Effector memory CD4-positive, alpha-beta T cell (primary cell): ENCODE measurements at places on chromosomes 2 and 18.

DNA sequence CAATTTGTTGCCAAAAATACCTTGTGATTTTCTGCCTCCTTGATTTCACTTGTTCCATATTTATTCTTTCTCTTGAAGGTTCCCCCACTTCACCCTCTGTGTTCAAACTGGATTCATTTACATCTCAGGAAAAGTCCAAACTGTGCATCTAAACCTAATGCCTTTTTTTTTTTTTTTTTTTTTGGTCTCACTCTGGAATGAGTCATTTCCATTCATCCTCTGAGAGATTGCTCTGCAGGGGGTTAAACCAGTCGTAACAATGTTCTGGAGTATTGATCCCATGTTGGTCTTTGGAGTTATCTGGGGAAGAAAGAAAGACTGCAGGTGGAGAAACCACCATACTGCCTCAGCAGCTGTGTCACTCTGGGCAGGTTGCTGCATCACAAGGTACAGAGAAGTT lies 119.7 kb downstream of the TACR1 start:
- DNase-seq = no peak

- DNase-seq = no peak
Measured at GRCh38 chr18:21163647-21164547, 52.3 kb upstream of the ROCK1 start.

DNA sequence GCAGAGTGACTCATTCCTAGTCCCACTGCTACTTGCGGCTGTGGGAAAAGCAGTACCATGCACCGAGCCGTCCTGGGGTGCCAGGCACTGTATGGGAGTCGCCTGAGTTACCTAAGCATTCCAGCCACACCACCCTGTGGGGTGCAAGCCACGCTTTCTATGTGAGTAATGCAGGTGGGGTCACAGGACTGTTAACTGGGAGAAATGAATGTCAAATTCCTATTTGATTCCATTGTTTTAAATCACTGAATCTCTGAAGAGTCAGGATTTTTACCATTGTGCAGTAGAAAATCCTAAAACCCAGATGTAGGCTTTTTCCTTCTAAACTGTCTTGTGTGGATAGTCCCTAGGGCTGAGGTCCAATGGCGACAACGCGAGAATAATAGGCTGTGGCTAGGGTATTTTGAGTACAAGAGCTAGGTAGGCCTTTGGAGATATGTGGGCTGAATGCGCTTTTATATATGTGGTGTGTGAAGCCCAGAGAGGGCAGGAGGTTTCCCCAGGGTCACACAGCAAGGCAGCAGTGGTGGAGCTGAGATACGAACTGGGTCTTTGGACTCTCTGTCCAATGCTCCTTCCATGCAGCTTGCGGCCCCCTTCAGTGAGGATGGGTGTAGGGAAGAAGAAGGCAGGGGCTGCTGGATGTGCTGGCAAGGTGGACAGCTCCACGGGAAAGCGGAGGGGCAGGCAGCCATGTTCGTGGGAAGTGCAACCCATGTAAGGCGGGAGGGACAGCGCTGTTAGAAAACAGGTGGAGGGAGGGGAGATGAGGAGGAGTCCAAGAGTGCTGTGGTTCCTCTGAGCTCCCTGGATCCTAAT lies 83.2 kb downstream of the DDX1 start:
- no peak for DNase-seq

GRCh38 chr2:157497638-157498314 lies 53.9 kb upstream of the CYTIP start:
- DNase-seq = no peak

- no peak for DNase-seq
Measured at GRCh38 chr18:27143580-27144287, 41.4 kb downstream of the CHST9 start.

DNA sequence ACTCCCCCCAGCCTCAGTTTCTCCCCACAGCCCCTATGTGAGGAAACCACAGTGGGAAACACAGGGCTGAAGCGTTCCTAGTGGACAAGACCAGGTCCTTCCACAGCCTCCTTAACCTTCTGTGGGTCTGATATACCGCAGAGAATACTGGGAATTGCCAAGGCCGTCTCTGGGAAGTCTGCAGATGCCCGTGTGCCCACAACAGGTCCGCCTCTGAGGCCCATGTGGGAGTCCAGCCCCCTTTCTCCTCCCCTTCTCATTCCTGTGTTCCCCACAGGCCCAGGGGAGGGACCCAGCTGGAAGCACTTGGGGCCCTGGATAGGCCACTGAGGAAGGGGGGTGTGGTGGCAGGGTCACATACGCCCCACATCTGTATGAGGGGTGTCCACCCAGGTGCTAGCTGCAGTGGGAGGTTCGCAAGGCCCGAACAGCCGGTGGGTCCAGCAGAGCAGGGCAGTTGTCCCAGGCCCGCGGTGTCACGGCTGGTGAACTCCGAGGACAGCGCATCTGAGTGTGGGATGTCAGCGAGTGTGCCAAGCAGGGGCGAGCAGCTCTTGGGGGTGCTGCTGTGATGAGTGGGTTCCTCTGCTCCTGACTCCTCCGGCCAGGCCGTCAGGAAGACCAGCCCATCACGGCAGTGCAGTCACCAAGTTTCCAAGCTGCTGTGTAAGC lies 2.4 kb upstream of the KCNIP3 start:
- no peak for DNase-seq

GRCh38 chr18:36667811-36668210 lies 161.0 kb downstream of the TPGS2 start:
- no peak for DNase-seq

DNA sequence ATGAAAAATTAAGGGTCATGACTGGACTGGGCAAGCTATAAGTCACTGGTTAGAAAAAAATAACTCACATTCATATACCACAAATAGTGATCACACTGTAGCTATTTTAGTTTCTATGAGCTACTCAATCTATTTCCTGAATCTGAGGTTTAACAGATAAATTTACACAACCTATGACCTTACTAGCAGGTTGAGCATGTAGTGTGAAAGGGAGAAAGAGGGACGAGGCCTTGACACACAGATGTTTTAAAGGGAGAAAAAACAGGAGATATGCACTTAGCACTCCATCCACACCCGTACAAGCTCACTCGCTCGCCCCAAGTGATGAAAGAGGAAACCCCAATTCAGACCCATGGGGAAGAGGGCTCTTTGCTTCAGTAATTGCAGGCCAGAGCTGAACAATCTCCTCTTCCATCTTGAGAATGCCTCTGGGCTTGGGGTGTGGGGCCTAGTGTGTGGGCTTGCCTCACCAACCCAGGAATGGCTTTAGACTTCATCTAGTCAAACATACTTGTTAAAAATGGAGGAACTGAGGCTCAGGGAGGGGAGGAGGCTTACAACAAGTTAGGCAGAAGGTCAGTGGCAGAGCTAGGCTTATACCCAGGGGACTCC lies 10.7 kb downstream of the CYRIA start:
- no peak for DNase-seq

DNA sequence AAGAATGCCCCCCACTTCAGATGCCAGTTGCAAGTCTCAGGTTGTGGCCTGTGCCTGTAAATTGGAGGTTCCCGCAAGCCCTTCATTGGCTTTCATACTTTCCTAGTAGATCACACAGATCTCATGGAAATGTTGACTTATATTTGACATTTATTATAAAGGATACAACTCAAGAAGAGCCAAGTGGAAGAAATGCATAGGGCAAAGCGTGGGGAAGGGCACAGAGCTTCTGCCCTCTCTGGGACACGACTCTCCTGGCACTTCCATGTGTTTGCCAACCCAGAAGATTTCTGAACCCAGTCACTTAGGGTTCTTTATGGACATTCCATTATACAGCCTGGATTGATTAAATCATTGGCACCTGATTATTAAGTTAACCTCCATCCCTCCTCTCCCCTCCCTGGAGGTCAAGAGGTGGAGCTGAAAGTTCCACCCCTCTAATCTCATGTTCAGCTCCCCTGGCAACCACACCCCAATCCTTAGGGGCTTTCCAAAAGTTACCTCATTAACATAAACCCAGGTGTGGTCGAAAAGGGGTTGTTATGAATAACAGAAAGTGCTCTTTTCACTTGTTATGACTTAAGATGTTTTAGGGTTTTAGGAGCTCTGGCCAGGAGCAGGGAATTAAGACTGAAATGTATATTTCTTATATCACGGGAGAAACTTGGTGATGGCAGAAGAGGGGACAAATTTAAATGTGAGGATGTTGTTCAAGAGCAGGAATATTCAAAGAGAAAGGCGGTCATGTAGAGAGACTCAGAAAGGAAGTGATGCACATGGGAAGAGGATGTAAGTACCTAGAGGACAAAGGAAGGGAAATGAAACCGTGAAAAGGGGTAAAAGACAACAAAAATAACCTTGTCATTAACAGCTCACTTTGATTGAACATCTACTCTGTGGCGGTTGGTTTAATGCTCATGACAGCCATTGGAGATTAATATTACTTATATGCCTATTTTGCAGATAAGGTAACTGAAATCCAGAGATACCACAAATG lies 31.8 kb downstream of the SP100 start:
- DNase-seq = no peak

- no peak for DNase-seq
Measured at GRCh38 chr2:55408918-55409868, 10.5 kb downstream of the CCDC88A start.

DNA sequence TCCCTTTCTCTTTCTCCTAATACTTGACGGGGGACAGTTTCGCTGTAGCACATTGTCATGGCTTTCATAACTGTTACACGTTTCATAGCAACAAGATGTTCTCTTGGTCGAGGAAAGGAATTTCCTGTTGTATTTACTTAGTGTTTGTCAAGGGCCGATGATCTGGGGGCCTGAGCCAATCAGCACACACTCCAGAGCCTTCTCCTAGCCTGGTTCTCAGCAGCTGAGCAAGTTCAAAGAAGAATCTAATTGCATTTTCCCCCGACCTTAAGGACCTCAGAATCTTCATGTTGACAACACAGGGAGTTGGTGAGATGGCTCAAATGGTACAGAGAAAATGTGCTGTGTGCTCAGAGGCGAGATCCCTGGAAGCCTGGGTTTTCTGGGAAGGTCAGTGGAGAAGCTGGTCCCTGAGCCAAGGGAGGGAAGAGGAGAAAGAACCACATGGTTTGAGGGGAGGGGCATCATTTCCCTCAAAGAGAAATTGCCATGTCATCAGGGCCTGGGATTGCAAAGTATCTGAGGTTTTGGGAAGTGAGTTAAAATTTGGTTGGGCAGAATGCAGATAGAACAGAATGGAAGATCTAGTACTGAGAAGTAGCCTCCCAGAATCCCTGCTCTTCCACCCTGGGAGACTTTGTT lies 76.9 kb upstream of the AGAP1 start:
- DNase-seq = no peak

GRCh38 chr2:226893216-226893615 lies 57.4 kb downstream of the RHBDD1 start:
- no peak for DNase-seq

DNA sequence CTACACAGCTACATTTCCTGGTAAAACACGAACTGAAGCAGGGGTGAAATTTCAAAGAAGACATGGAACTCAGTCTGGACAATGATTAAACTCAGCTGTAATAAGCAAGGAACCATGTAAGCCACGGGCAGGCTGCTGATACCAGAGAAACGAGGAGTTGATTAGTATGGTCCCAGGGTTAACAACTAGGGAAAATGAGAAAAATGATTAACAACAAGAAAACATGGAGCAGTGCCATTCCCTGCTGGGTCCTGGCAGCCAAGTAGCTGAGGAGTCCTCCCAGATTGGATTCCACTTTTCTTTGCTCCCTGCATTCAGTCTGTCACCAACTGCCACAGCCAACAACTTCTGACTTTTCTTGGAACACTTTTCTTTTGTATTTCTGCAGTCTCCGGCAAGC lies 517.0 kb upstream of the KLHL29 start:
- no peak for DNase-seq

GRCh38 chr2:18551169-18551568 lies 9.3 kb downstream of the RDH14 start:
- DNase-seq = no peak

GRCh38 chr2:40300391-40300790 lies 151.5 kb downstream of the SLC8A1 start:
- no peak for DNase-seq

DNA sequence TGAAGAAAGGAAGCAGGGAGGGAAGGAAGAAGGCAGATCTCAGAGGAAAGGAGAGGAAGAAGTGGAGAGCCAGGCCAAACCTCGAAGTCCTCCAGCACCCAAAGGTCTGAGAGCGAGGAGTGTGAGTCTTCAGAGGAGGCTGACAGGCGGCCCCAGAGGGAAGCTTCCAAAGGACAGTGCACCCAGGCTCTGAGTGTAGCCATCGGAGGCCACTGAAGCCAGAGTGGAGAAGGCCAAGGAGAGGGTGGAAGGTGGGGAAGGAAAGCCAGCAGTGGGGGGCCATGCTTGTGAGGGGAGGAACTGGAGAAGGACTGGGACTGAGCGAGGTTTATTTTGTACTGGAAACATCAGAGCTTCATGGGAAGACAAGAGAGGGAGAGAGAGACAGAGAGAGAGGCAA lies 6.0 kb downstream of the ATP6V1B1 start:
- DNase-seq = no peak

DNA sequence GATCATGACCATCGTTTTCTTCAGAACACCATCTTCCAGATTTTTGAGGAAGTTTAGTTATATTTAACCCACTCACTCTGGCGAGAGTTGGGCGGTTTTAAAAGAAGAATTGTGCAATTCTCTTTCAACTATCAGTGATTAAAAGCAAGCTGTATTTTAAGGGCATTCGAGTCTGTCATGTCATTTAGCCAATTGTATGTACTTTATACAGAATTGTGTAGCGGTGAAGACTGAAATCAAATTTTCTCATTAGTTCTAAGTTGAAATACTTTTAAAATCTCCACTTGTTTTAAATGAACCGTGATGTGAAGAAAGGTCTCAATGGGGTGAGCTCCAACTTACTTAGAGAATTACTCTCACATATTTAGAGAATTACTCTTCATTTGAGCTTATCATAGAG lies 214.6 kb upstream of the DTNA start:
- DNase-seq = no peak

DNA sequence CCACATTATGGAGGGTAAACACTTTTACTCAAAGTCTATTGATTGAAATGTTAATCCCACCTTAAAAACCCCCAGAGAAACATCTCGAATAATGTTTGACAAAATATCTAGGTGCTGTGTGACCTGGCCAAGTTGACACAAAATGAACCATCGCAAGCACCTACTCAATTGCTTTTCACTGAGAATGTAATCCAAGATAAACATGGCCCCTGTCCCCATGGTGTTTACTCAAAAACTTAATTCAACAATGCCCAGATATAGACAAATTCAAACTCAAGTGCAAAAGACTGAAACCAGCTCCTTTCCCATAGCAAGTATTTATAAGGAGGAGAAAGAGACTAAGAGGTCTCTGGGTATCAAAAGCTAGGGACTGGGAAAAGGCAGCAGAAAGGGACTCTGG lies 15.0 kb upstream of the ACMSD start:
- no peak for DNase-seq
